ENCODE measurements at places on chromosomes 11 and 22.

DNA sequence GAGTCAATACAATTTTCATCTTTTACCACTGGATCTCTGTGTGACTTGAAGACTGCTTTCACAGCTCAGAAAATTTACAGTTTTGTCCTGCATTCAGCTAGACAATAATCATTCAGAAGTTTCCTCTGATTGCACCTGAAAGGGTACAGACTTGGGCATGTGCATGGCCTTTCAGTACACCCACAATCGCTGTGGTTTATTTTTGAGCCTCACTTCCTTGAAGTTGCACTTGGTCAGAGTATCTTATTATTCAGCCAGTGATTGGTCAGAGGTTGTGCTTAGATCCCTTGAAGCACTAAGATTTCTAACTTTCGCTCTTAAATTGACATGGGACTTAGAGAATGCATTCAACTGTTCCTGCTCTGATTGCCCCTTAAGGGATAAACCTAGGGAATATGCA lies 508.2 kb downstream of the FAM181B start:
- DNase-seq: no peak

GRCh38 chr11:75014129-75014528 lies 25.4 kb downstream of the NEU3 start:
- DNase-seq: no peak

GRCh38 chr22:27454807-27455450 lies 346.6 kb downstream of the MN1 start:
- DNase-seq: no peak

- DNase-seq: no peak
Measured at GRCh38 chr11:19646921-19647320, 65.7 kb upstream of the NAV2 start.

DNA sequence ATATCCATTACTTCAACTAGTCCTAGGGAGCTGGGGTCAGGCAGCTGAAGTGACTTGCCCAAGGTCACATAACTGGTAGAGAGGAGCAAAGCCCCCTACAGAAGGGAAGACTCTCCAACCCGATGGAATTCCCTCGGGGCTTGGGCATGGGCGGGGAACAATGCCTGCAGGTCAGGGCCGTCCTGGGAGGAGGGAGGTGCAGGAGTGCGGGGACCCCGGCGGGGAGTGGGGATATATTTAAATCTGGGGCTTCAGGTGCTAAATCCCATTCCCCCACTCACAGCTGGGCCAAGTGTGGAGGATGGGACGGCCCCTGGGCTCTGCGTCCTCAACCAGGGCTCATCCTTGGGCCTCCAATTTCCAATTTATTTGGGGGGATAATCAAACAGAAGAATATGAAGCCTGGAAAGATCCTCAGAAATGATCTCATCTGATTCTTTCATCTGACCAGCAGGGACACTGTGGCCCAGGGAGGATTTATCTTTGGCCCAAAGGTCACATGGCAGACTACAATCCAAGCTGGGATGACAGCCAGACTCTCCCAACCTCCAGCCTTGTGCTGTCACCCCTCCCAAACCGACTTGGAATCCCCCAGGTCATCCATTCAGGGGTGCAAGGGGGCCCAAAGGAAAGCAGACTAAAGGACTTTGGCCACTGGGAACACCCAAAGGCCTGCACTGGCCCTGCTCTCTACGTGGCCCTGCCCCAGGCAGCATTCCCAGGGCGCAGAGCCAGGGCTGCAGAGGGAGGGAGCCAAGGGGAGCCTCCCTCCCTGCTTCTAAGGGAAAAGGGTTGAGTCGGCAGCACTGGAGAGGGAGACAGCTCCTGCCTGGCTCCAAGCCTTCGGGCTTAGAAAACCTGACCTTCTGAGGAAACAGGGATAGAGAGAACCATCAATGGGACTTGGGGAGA lies 8.7 kb upstream of the C1QTNF6 start:
- no peak for DNase-seq

DNA sequence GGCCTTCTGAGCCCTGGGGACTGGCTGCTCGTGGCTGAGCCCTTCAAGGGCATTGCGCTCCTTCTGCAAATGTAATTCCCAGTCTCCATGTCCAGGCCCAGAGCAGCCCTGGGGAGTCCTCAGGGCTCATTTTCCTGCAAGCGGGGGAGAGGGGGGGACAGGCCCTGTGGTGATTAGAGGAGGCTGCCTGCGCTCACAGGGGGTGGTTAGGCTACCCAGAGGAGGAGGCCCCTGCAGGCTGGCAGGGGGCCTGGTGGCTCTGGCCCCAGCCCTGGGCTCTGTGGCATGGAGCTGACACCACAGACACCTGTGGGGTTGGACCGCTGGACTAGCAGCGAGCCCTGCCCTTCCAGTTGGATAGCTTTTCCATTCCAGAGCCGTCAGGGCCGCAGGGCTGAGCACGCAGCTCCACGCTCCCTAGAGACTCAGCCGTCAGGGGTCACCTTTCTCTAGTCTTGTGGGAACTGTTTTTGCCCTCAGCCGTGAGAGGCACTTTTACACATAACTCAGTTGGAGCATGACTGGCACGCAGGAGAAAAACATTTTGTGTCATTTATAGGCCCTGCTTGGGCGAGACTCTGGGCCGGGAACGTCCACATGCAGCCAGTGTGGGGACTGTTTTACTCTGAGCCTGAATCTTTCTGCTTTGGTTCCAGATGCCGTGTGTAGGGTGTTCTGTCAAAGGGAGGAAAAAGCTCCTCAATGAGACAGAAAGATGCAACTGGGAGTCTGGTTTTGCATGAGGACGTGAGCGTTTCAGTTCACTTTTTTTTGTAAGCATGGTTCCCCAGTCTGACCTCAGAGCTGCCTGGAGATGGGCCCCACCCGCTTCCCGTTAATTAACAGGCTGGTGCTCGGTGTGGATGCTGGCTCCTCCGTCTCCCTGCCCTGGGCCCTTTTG lies 58.1 kb downstream of the LRP5 start:
- DNase-seq: no peak

GRCh38 chr22:48796310-48797015 lies 1031.2 kb downstream of the BRD1 start:
- no peak for DNase-seq

- no peak for DNase-seq
Measured at GRCh38 chr11:135069890-135070289, 657.8 kb upstream of the B3GAT1 start.

GRCh38 chr11:12890476-12890875 lies 118.6 kb upstream of the RASSF10 start:
- no peak for DNase-seq

DNA sequence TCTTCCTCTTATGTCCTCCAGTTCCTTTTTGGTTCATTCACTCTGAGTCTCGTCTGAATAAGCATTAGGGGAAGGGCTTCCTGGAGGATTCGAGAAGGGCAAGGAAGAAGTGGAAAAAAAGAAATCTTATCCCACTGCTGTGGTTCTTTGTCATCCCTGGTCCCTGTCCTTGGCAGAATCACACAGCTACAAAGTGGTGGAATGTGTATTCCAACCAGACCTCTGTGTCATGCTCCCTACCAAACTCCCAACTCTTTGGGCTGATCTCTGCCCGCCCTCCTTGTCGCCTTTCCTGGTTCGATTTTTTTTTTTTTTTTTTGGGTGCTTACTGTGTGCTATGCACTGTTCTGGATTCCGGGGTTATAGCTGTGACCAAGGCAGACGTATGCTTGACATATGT lies 61.0 kb downstream of the TEAD1 start:
- DNase-seq: no peak

- peak; percentile 19 for DNase-seq
Measured at GRCh38 chr11:116851626-116852025, 14.2 kb upstream of the APOA1 start.

DNA sequence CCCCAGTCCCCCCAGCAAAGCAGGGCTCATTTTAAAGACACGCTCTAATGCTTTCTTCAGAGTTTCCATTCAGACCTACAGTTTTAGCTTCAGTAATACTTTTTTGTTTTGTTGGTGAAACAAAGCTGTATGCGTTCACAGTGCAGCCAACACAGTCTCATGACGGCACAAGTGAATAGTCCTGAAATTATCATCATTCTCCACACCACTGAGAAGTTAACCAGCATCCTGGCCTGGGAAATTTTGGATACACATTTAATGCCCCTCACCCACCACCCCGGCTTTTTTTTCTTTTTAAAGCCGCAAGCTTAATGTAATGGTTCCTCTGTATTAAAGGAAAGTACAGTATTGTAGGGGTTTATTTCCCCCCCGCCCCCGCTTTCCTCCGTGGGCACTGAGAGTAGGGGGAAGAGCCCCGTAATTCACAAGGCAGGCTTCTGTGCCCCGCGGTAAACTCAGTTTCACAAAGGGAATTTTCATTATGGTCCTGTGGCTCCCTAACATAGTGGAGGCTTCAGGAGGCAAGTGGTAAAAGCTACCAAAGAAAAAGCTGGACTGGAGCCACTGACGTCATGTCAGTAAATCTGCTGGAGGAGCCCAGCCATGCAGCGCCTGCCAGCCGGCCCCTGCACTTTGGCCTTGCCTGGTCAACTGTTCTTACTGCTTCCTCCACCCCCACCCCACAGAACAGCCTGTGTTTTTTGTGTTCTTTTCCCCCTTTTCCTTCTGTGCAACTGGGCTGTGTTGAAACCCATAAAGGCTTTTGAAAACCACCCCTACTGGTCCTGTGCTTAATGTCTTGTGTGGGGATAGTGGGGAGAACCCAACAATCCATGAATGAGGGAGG lies 18.2 kb downstream of the TEAD1 start:
- DNase-seq: no peak

- DNase-seq: no peak
Measured at GRCh38 chr11:73280626-73281025, 8.5 kb downstream of the P2RY6 start.

GRCh38 chr22:50210378-50211139 lies 9.7 kb downstream of the SELENOO start:
- DNase-seq: no peak

- no peak for DNase-seq
Measured at GRCh38 chr11:40508303-40508702, 951.1 kb downstream of the LRRC4C start.

- DNase-seq: no peak
Measured at GRCh38 chr11:15805726-15806125, 550.6 kb downstream of the SOX6 start.

DNA sequence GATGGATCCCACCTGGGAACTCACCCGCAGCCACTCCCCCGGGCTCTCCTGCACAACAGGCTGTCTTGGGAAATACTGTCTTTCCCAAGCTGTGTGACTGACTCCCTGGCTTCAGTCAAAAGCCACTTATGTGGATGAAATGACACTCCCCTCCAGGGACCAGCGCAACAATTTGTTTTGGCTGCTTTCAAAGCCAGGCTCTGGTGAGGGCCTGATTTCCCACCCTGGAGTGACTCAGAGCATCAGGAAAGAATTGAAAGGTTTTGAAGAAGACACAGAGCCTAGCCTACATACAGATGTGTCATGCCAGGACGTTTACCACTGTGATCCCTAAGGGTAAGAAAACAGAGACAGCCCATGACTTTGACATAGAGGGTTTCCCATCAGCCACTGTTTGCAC lies 550.5 kb downstream of the MIAT start:
- DNase-seq: no peak

DNA sequence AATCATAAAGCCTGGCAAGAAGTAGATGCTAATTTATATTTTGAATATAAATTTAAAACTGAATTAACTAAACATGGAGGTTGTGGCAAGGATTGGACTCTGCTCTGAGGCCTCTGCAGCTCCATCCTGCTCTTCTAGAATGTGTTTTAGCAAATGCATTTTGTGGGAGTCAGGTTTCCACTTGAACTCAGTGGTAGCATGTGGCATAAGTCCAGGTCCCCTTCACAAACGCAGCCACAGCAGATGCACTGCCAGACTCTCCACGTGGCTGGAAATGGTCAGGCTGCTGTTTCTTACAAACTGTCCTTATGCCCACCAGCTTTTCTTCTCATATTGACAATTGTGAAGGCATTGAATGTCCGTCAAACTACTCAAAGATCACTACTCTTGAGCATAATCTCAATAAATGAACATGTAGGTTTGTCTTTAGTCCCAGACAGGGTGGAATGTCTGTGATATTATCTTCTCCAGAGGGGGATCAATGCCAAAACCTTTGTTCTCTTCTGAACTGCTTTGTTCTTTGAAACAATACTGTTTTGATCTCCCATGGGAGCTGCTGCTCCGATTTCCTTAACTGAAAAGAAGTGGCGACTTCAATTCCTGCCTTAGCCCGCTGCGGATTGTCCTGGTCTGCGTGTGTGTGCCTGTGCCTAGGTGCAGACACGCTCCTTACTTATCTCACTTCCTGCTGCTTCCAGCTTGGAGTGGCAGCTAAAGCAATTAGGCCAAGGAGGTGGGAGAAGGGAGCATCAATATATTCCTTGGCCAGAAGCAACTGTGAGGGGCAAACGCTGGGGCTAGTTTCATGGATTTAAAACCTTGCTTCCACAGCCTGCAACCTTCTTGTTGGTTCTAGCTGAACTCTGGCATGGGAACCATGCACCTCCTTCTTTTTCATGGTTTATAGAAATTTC lies 24.2 kb downstream of the EIF4G2 start:
- no peak for DNase-seq

DNA sequence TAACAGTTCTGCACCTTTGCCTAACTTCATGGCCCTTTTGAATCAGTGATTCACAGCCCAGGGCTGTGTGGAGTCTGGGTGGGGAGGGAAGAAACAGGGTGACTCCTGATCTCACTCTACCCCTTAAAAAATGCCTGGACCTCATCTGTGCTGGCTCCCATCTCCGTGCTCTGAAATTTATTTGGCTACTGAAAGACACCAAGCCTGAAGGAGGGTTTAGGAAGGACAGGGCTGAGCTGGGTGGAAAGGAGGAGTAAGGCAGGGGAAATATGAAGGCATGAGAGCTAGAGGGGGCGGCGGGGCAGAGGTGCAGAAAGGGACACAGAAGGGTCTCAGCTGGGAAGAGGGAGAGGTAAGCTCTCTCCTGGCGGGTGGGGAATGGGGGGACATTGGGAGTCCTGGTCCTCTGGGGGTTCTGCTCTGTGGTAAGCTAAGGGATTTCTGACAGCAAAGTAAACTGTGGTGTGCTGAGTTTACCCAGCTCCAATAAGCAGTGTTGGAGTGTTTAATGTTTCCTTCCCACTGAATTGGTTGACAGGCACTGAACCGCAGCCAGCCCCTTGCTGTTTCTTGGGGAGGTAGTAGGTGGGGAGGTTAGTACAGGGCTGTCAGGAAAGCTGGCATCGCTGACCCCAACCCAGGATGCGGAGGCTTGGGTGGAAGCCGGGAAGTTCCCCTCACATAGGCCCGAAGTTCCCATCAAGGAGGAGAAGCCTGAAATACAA lies 71.1 kb downstream of the RPUSD4 start:
- DNase-seq: no peak

GRCh38 chr11:36431429-36432092 lies 78.5 kb downstream of the TRAF6 start:
- no peak for DNase-seq

DNA sequence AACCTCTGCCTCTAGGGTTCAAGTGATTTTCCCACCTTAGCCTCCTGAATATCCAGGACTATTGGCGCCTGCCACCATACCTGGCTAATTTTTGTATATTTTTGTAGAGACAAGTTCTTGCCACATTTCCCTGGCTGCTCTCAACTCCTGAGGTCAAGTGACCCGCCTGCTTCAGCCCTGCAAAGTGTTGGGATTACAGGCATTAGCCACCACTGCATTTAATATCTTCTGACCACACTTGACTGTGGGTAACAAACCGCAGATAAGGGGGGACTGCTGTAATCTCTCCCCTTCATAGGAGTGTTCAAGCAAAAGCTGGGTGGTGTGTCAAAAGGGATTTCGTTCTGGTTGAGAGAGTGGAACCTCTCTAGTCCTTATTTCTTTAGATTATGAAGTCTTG lies 53.4 kb downstream of the GRAMD1B start:
- DNase-seq: no peak

Data from stimulated activated CD4-positive, alpha-beta T cell treated with anti-CD3 and anti-CD28 coated beads, Interleukin-4, amount 100 ng/mL, for 1 hour (primary cell).